NAMALWA (cell line): ENCODE measurements at places on chromosomes 16 and 17.

GRCh38 chr16:83433201-83433600 lies 374.6 kb upstream of the HSBP1 start:
- no peak for DNase-seq

DNA sequence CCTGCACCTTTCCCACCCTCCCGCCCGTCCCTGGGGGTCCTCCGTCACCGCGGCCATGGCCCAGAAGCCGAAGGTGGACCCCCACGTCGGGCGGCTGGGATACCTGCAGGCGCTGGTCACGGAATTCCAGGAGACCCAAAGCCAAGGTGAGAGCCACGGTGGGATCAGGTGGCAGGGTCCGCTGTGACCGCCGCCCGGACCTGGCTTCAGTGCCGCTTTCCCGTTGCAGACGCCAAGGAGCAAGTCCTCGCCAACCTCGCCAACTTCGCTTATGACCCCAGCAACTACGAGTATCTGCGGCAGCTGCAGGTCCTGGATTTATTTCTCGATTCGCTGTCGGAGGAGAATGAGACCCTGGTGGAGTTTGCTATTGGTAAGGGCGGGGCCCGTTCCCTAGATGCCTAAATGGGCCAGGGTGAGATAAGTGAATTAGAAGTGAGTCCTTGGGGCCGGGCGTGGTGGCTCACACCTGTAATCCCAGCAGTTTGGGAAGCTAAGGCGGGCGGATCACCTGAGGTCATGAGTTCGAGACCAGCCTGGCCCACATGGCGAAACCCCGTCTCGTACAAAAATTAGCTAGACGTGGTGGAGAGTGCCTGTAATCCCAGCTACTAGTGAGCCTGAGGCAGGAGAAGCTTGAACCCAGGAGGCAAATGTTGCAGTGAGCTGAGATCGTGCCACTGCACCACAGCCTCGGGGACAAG lies 617 bp downstream of the ARMC7 start:
- DNase-seq, result no peak

DNA sequence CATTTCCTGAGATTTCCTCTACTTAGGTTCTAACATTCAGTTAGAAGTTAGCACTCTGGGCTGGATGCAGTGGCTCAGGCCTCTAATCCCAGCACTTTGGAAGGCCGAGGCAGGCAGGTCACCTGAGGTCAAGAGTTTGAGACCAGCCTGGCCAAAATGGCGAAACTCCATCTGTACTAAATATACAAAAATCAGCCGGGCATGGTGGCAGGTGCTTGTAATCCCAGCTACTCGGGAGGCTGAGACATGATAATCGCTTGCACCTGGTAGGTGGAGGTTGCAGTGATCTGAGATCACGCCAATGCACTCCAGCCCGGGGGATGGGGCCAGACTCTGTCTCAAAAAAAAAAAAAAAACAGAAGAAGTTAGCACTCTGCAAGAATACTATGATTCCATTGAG lies 1430.9 kb downstream of the CDH11 start:
- no peak for DNase-seq

GRCh38 chr17:66533572-66533971 lies 231.2 kb downstream of the PRKCA start:
- DNase-seq, result no peak

GRCh38 chr16:68310437-68310773 lies 341 bp downstream of the SLC7A6OS start:
- no peak for DNase-seq

DNA sequence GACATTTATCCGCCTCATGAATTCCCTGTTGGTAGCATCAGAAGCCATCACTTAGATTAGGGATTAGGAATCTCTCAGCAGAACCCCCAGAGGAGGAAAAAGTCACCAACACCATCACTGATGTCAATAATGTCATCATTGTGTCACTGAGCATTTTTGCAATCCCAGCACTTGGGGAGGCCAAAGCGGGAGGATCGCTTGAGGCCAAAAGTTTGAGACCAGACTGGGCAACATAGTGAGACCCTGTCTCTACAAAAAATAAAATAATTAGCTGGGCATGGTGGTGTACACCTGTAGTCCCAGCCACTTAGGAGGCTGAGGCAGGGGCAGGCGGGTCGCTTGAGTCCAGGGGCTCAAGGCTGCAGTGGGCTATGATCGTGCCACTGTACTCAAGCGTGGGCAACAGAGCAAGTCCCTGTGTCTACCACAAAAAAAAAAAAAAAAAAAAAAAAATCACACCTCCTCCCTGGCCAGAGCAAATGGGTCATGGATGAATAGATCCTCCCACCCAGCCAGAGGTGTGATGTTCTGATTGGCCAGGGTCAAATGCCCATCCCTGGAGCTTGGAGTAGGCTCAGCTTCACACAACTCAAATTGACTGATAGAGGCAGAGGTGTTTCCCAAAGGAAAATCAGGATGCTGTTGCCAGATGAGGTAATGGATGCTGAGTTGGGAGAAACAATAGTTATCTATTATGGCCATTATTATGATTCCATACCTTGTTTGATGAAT lies 31.6 kb downstream of the VWA3A start:
- no peak for DNase-seq

GRCh38 chr17:41571561-41572434 lies at the start of gene KRT9:
Gene KRT9, minus strand, starts transcription at chr17:41572059. Its CDS starts 67 bp downstream, at chr17:41571992.
- no peak for DNase-seq

DNA sequence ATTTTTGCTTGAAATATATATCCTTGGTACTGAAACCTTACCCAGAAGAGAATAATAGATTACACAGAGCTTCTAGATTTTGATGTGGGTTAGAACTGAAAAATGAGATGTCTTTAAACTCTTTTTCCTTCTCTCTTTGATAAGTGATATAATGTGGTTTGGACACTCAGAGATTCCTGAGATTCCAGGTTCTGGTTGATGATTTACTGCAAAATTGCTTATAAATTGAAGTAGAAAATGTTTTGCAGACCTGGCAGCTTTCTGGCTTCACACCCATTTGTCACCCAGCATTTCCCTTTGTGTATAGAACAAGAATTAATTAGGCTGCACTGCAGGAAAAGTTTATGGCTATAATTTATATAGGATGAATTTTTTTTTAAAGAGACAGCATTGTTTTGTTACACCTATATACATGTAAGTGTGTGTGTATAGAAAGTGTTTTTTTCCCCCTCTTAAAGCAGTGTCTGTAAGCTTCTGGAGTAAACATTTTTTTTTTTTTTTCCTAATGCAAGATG lies 23.5 kb downstream of the AATF start:
- no peak for DNase-seq

DNA sequence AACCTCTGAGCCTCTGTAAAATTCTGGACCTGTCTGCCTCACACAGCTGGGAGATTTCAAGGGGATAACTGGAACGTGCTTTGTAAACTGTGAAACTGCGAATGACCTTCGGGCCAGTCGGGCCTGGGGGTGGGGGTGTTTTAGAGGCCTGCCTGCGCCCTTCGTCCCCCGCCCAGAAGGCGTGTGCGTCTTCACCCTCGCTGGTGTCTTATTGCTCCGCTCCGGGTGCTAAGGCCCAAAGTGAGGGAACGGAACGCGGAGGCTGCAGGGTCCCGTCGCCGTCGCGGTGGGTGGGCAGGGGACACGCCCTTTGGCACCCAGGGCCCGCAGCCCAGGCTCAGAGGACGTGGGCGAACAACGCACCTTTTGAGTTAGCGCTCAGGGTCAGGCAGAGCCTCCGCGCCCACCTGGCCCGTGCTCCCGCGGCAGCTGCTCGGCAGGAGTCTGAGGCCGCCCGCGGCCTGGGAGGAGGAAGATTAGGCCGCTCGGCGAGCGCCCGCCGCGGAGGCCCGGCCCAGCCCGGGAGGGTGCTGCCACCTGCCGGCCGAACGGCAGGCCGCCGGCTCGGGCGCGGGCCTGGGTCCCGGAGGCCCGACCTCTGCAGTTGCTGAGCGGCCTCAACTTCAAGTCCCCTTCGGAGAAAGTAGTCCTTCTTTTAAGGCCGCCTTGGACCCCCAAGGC lies 29.7 kb downstream of the DCAKD start:
- DNase-seq, result peak; percentile 74

DNA sequence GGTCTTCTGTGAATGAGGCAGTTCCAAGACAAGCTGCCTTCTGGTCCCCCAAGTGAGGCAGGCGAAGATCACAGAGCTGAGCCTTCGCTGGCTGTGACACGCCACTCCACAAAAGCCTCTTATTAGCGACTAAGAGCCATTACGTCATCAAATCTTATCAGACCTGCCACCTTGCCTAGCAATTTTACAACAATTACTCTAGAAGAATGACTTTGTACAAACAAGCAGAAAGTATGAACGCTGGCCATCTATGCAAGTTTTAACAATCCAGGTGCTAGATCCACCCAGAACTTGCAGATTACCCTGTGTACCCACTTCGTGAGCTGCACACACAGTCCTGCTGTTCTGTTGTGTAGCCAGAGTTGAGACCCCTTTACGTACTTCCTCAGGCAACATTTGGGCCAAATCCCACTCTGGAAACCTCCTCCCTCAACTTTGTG lies 3.8 kb upstream of the ICAM2 start:
- DNase-seq, result no peak

DNA sequence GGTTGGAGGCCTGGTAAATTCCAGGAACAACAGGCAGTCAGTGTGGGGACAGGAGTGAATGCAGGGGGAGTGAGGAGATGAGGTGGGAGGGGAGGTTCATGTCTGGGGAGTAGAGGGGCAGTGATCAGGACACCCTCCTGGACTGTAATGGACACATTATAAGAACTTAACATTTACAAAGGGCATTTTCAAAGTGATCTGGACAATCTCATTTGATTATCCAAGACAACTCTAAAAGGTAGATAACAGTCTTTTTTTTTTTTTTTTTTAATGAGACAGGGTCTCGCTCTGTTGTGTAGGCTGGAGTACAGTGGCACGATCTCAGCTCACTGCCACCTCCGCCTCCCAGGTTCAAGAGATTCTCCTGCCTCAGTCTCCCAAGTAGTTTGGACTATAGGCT lies 5.7 kb downstream of the SDK2 start:
- DNase-seq, result no peak

DNA sequence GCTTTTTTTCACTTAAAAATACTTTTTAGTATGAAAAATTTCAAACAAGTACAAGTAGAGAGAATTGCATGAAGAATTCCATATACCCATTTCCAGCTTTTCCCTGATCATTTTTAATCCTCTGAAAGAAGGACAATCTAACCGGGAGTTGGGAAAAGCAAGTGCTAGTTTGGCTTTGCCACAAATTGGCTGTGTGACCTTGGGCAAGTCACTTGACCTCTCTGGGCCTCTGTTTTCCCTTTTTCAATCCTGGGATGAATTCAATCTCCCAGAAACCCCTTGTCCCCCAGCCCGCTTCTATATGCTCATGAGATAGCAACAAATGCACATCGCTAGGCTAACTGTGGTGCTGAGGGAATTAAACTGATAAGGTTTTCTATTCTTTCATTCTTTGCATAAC lies 49.4 kb downstream of the ASIC2 start:
- DNase-seq, result no peak

DNA sequence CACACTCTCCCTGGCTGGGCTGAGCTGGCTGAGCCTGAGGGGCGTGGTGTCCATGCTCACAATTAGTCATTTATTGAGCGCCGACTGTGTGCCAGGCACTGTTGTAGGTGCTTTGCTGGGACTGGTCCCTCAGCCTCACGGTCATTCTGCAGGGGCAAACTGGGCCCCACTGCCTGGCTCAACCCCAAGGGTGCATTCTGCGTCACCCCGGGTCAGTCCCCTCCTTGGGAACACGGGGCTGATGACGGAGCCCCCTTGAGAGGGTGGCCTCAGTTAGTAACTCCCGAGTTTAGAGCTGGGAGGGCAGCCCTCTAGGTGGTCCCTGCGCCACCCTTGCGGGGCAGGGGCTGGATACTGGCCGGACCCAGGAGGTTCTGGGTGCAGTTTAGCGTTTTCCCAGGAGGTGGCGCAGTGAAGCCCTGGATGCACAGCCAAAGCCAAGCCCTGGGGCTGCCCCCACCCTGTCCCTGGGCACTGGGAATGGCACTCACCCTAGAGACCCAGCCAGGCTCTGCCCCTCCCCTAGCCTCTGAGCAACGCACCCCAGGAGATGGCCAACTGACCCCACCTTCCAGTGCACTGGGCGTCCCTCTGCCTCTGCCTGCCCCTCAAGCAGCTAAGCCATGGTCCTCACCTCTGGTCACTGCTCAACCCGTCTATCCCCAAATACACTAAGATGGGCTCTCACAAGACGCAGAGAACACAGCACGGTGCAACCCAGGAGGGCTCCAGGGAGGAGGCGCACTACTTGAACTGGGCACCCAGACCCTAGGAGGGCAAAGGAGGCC lies 243.2 kb upstream of the GSE1 start:
- DNase-seq, result peak; percentile 66

GRCh38 chr17:306116-306515 lies 46.5 kb downstream of the RPH3AL start:
- DNase-seq, result no peak

- DNase-seq, result peak; percentile 48
These were observed 256.6 kb downstream of the CPPED1 start for GRCh38 chr16:12546918-12547607.

DNA sequence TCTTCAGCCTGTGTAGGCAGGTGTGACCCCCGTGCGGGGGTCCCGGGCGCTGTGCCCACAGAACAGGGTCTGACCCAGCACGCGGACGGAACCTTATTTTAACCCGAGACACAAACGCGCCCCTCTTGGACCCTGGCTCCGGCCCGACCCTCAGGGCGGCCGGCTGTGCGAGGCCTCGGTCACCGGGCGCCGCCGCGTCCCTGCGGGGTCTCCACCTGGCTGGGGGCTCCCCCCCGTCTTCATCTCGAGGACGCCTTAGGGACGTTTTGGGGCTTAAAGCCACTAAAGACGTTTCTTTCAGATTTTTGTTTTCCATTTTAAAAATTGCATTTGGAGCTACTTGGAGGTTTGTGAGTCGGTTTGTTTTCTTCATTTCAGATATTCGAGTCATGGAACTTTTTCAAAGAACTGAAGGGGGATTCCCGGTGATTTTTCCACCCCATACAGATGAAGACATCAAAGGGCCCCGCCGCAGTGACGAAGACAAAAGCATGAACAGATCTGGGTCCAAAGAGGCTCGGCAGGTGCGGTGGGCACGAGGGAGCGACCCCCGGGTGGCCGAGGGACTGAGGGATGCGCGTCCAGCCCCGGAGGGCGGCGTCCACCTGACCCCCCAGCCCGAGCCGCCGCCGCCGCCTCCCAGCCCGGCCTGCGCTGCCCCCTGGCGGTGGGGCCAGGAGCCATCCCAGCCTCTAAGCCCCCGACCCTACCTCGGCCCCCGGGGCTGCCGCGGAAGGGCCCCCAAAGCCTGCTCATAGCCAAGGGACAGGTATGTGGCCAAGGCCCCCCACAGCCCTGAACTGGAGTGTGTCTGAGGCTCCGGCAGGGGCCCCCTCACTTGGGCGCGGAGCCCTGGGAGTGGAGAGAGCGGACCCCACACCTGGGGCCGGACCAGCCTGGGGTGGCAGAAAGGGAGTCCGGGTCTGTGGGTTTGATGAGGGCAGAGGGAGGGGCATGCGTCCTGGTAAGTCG lies 3.8 kb upstream of the CD7 start:
- DNase-seq, result peak; percentile 50

GRCh38 chr16:10566613-10567012 lies 13.8 kb downstream of the EMP2 start:
- DNase-seq, result peak; percentile 30

GRCh38 chr16:85378145-85379040 lies 234.7 kb upstream of the GSE1 start:
- DNase-seq, result no peak

GRCh38 chr17:40301315-40301714 lies 7.7 kb upstream of the RARA start:
- DNase-seq, result peak; percentile 37
